Thoracic aorta (tissue), 2 donors: ENCODE measurements at places on chromosomes 2 and 18. TPM values are rescaled to one million over a fixed set of nuclear protein-coding genes. Genes with fewer than 3 reads are reported as not detected.
A peak's percentile ranks its signal among the peaks of the same experiment; 100 is the strongest.

- DNase-seq = peak; percentile 34
- H3K36me3 ChIP-seq = no peaks in the 10 kb centered on the region
- H3K27ac ChIP-seq = peak overlapping the region; percentile 62
- H3K27me3 ChIP-seq = no peaks in the 10 kb centered on the region
These were observed 5.2 kb downstream of the CCL20 start for GRCh38 chr2:227818675-227819397.

DNA sequence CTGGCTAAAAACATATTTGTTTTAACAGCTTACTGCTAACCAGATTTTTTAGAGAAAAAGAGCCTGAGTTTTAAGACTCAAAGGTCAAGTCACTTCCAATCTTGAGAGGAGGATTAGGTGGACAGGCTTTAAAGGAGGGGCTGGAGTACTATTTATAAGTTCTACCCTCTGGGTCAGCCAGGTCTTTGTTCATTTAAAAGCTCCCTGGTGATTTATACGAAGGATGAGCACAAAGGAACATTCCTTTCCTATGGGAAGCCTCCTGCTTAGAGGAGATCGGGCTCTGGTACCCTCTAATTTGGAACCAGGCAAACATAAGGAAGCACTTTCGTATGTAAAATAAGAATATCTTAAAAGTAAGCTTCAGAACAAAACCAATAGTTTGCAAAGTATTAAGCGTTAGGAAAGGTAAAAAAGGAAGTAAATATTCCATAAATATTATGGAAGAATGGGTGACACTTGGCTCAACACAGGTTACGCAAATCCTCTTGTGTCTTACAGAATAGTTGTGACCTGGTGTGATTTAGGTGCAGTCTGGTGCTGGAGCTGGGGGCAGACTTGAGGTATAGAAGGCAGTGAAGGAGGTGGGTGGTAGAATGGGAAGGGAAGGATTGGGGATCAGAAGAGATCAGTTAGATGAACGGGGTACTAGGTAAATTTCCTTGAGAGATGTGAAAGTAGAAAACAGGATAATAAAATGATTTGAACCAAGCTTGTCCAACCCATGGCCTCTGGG, 35.6 kb downstream of the PDE6D start:
- H3K27ac ChIP-seq = no peak overlapping the region
- no peak overlapping the region for H3K4me3 ChIP-seq
- H3K4me1 ChIP-seq = no peaks in the 10 kb centered on the region
- H3K27me3 ChIP-seq = no peaks in the 10 kb centered on the region
- DNase-seq = no peak

DNA sequence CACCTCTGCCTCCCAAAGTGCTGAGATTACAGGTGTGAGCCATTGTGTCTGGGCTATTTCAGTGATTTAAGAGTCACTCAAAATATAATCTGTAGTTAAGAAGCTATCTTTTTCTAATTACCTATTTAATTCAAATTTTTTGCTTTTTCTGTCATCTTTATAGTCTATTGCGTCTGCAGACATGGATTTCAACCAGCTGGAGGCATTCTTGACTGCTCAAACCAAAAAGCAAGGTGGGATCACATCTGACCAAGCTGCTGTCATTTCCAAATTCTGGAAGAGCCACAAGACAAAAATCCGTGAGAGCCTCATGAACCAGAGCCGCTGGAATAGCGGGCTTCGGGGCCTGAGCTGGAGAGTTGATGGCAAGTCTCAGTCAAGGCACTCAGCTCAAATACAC, 95.1 kb downstream of the COMMD1 start:
- no peaks in the 10 kb centered on the region for H3K4me1 ChIP-seq
- H3K4me3 ChIP-seq = no peak overlapping the region
- H3K27me3 ChIP-seq = no peaks in the 10 kb centered on the region

- no peaks in the 10 kb centered on the region for H3K4me1 ChIP-seq
- no peak overlapping the region for H3K27ac ChIP-seq
- H3K36me3 ChIP-seq = no peaks in the 10 kb centered on the region
- H3K4me3 ChIP-seq = no peak overlapping the region
These were observed 36.1 kb downstream of the GLI2 start for GRCh38 chr2:120771781-120772208.

GRCh38 chr2:240254337-240255164, 114.1 kb upstream of the OTOS start:
- no peak for DNase-seq
- H3K4me3 ChIP-seq = no peak overlapping the region
- H3K27ac ChIP-seq = no peak overlapping the region
- no peaks in the 10 kb centered on the region for H3K27me3 ChIP-seq
- peaks cover 26% of the 10 kb centered on the region for H3K4me1 ChIP-seq

GRCh38 chr2:18245375-18245774, 315.1 kb downstream of the RDH14 start:
- H3K4me1 ChIP-seq = no peaks in the 10 kb centered on the region
- no peak overlapping the region for H3K4me3 ChIP-seq
- no peak for DNase-seq
- no peaks in the 10 kb centered on the region for H3K27me3 ChIP-seq
- H3K36me3 ChIP-seq = no peaks in the 10 kb centered on the region

DNA sequence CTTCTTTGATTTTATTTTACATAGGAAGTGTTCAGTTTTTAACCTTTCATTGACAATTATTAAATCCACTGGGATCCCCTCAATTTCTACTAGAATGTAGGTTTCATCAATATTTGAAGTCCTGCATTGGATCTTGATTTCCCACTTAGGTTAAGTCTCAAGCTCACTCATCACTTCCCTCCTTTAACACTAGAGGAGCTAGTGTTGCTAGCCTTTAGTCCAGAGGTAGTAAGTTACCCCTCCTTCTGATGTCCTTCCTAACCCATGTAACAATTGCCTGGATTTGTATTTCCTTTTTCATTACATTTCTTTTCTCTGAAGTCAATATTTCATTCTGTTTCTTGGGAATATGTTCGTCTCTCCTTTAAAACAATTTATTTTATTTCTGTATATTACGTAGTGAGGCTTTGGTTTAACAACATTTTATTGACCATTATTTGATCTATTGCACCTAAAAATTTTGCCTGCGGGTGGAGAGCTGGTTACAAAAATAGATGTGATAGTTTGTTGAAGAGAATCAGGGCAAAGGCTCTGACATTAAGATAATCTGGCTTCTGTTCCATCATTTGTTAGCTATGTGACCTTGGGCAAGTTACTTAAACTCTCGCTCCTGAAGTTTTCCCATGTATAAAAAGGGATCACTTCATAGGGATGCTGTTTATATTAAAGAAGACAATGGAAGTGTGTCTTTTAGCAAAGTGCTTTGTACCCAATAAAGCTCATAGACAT, 833.0 kb downstream of the SLC4A3 start:
- no peaks in the 10 kb centered on the region for H3K4me1 ChIP-seq
- DNase-seq = no peak

DNA sequence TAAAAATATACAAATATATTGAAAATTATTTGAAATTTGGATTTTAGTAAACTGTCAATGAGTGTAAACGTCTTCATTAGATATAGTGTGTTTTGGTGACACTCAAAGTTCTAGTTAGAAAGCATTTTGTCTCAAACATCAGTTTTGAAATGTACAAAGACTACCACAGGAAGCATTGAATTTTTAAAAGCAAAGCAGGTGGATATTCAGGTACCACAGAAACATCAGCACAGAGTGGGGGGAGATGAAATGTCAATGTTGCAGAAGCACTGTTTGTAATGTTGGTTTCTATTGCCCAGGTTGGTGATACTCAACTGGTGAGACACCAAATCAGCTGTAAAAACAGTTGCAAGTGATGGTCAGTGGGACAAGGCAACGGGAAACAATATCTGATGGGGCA, 136.5 kb upstream of the ITGA4 start:
- H3K27me3 ChIP-seq = no peaks in the 10 kb centered on the region
- no peak for DNase-seq
- no peak overlapping the region for H3K27ac ChIP-seq
- no peak overlapping the region for H3K4me3 ChIP-seq

DNA sequence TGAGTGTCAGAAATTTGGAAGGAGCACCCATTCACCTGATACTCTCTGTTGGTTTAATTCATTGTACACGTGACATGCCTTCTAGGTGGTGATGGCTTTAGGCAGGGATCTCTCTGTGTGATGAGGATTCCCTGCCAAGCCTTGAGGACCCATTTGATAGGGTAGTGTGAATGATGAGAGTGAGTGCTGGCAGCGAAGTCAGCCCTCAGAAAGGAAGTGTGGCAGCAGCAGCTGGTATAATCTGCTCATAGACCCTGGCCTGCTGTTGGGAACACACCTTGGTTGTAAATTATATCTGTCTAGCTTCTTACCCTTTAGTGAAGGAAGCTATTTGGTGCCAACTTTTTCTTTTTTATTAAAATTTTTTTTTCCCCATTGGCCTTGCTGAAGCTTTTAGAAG, 164.5 kb downstream of the HAUS1 start:
- DNase-seq = no peak
- H3K4me3 ChIP-seq = no peak overlapping the region
- H3K36me3 ChIP-seq = no peaks in the 10 kb centered on the region
- H3K4me1 ChIP-seq = peaks cover 4% of the 10 kb centered on the region
- H3K27me3 ChIP-seq = no peaks in the 10 kb centered on the region

DNA sequence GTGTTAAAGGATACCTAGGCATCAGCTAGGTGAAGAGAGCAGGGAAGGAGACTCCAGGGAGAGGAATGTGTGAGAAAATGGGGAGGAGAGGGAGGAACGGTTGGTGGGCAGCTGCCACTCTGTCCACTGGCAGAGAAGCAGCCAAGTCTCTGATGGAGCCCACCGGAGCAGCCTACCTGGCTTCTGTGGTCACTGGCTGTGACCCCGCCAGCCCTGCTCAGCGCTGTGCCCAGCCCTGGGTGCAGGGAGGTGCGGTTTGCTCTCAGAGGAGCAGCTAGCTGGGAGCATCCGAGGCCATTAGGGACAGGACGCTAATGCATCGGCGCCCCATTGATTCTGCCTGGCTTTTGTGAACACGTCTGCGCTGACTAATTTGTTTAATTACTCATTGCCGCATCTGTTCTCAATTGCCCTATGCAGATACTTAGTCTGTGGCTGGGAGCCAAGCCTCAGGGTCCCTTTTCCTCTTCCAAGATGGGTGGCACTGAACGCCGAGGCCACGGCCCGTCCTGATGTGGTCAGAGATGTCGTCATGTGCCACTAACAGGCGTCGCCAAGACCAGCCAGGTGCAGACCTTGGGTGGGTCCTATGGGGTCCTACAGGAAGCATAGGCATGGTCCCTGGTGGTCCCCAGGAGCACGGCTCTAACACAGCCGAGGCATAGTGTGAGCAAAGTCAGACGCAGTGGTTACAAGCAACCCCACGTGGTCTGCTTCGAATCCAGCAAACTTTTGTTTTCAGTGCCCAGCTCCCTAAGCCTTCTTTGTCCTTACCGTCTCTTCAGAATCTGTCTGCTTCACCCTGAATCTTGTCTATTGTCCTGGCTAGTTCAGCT, 82.0 kb downstream of the RRM2 start:
- DNase-seq = no peak
- no peak overlapping the region for H3K27ac ChIP-seq
- H3K36me3 ChIP-seq = no peaks in the 10 kb centered on the region
- H3K4me3 ChIP-seq = no peak overlapping the region
- H3K27me3 ChIP-seq = no peaks in the 10 kb centered on the region

DNA sequence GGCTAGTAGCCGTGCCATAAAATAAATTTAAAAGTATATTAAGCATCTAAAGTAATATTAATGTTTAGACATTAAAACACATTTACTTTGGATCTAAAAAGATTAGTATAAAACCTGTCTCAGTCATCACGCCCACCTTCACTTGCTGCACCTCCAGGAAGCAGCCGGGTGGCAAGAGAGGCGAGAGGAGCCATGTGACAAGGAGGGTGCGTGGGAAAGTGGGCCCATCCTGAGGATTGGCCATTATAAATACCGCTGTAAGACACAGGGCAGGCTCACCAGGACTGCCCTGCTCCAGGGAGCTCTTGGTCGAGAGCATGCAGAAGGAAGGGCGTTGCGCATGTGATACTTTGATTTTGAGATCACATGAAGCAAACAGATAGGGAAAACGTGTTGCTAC, 34.4 kb upstream of the ALKAL2 start:
- H3K36me3 ChIP-seq = no peaks in the 10 kb centered on the region
- H3K27ac ChIP-seq = no peak overlapping the region
- DNase-seq = no peak
- no peak overlapping the region for H3K4me3 ChIP-seq
- H3K4me1 ChIP-seq = no peaks in the 10 kb centered on the region

GRCh38 chr2:61853086-61853846, 594 bp downstream of the FAM161A start:
- no peaks in the 10 kb centered on the region for H3K36me3 ChIP-seq
- peak overlapping the region; percentile 86 for H3K27ac ChIP-seq
- DNase-seq = no peak
- H3K27me3 ChIP-seq = no peaks in the 10 kb centered on the region
- peak overlapping the region; percentile 76 for H3K4me3 ChIP-seq

DNA sequence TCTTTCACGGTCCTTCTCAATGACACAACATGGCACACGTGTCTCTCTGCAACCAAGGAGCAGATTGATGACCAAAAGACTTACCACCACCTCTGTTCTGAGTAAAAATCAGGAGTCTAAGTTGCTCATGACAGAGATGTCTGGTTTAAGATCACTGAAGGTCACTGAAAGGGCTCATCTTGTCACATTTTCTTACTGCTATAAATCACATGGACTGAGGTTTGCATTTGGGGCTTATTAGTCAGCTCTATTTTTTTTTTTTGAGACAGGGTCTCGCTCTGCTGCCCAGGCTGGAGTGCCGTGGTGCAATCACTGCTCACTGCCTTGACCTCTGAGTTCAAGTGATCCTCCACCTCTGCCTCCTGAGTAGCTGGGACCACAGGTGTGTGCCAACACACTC, 19.4 kb downstream of the CFLAR start:
- H3K4me1 ChIP-seq = peaks cover 19% of the 10 kb centered on the region
- no peak overlapping the region for H3K27ac ChIP-seq
- no peak for DNase-seq
- no peak overlapping the region for H3K4me3 ChIP-seq
- peaks cover 49% of the 10 kb centered on the region for H3K36me3 ChIP-seq
- H3K27me3 ChIP-seq = no peaks in the 10 kb centered on the region

DNA sequence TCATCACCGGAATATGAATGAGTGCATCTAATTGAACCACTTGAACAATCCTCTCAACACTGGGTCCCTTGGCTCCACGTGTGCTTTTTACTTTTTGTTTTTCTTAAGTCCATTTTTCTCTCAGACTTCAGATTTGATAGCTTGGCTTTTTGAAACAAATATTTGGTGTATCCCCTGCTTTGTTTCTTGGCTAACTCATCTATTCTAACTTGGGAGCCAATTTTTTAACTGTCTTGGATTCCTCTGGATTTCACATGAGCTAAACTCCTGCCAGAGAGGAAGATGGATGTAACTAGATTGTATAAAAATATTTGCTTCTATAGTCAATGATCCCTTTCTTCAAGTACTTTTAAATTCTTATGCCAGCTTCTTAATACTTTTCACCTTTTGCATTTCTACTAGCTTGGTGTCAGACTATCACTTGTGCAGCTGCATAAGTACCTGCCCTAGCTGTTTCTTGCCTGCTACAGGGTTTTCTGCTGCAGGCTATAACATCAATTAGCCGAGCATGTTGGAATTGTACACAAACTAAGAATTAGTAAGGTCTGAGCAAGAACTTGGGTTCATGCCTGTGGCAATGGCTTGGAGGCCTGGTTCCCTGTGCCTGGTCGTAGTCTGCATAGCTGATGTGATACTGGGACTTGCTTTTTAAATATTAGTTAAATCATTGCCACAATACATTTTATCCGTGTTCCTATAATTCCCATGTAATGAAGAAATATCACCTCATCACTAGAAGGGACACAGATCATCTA, 281.5 kb downstream of the EN1 start:
- no peaks in the 10 kb centered on the region for H3K4me1 ChIP-seq
- no peak overlapping the region for H3K27ac ChIP-seq
- no peak for DNase-seq
- no peaks in the 10 kb centered on the region for H3K27me3 ChIP-seq
- H3K4me3 ChIP-seq = no peak overlapping the region

The CDKL4 gene
- 2.6 TPM for total RNA-seq

The UBR3 gene
- 98.6 TPM for total RNA-seq

The NETO1 gene
- 1.2 TPM for total RNA-seq

The RBKS gene
- total RNA-seq = 3.1 TPM
